Activated naive CD4-positive, alpha-beta T cell treated with Interleukin-2 at 50 U/mL for 16 hours (primary cell): ENCODE measurements at places on chromosomes 3 and 15.

DNA sequence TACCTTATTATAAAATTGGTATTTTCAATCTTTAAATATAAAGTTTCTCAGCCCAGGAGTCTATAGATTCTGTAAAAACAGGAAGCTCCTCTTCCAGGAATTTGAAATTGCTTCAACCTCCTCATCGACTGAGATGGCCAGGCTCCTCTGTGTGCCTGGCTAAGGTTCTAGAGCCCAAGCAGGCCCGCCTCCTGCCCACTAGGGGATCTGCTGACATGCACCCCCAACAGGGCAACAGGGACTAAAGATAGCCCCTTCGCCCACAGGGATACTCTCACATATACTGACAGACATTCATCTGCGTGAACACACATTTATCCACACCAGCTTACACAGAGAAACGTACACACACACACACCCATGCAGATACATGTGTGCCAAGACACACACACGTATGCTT is 183.1 kb upstream of the TLE3 start:
- no peak for DNase-seq

DNA sequence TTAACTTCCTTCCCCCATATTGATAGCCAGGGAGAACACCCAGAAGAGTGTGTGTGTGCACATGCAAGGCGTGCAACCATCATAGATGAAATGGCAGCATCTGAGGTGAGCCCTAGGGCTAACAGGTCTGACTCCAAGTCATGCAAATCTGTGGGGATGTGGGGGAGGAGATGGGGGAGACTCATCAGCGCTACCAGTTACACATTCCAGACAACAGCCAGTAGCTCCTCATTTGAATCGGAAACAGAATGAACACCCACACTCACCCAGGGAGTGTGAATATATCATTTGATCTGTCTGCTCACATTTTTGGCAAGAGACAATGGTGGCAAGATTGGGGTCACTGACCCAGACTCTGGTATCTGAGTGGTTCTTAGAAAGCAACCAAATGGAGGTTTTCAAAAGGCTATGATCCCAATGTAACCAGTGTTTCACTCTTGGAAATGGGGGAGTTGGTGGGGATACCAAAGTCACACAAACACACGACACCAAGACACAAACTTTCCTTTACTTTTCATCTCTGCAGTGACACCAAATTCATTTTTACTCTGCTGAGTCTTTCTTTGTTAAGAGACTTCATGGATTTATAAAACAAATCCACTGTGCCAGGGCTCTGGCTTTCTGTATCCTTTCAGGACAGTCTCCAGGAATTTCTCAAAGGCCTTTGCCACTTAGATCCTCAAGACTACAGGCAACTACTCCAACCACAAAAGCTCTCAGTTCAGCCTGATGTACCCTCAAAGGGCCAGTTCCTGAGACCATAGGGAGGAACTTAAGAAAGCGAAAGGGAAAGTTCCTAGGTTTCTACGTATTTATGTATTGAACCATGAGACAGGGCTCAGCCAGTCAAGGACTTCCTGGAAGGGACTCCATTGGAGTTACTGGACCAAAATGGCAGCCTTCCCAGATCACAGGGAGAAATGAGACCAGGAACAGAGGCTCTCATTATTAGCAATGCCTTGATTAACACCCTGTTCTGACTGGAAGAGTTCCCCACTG is 2.2 kb downstream of the CDCP1 start:
- DNase-seq, result no peak

GRCh38 chr3:158738653-158739052 is 6.4 kb upstream of the RARRES1 start:
- DNase-seq, result no peak

DNA sequence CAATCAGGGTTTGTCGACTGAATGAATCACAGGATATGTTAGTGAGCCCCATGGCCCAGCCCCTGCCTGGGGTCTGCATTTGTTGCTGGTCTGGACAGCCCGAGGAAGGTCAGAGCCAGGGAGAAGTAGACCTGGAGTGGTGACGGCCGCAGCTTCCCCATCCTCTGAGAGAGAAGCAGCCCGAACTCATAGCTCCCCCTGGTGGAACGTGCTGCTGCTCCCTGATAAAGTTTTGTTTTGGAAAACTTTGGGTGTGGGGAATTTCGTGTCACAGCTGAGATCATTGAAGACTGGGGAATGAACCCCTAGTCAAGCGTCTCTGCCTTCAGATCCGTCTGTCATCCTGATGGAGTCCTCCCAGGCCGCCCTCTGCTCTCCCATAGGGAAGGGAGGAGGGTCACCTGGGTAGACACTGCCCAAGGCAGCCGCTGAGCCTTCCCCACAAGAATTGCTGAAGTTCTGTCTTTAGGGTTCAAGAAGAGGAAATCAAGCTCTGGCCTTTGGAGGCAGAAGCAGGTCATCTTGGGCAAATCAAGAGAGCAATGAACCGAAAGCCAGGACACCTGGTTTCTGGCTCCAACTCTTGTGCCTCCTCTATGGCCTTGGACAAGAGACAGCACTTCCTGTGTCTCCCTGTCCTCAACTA is 60.5 kb downstream of the GLDN start:
- DNase-seq, result no peak
